MM.1S (cell line): ENCODE measurements at places on chromosomes 2 and 18.
A peak's percentile ranks its signal among the peaks of the same experiment; 100 is the strongest.

DNA sequence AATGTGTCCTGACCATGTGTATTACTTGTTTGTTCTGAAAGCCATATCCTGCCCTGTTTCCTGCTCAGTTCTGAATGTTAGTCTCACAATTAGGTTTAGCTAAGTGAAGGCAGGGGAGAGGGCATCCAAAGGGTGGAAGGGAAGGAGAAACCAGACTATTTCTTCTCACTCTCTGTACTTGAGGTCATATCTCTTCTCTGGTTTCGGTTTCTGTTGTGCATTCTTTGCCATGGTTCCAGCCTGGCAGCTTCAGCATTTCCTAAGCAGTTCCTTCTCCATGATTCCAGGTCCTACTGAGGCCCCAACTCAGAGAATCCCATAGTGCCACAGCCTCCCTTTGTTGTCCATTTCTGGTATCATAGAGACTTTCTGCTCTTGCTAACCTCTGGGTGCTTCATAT, 40.3 kb upstream of the HNMT start:
- DNase-seq, result peak; percentile 45

GRCh38 chr18:11520536-11520935, 88.9 kb upstream of the SLC35G4 start:
- DNase-seq, result no peak

- no peak for DNase-seq
Observed at GRCh38 chr2:10956006-10956790, 44.5 kb downstream of the KCNF1 start.

DNA sequence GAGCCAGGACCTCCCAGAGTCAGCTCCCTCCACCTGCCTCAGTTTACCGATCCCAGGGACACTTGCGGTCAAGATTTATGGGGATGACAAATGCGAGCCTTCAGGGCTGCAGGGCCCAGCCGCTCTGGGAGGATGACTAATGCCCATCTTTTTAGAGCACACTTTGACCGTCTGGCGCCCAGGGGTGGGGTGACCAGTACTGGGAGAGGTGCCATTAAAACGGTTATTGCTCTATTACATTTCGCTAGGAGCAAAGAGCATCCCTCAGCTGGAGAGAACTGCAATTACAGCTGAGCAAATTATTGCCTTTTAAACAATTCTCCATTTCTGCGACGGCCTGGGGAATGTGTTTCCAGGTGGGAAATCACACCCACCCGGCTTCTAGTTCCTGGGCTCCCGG, 42.6 kb upstream of the HPCAL1 start:
- no peak for DNase-seq

- DNase-seq, result no peak
Observed at GRCh38 chr2:144834998-144835633, 315.2 kb upstream of the ZEB2 start.

- DNase-seq, result no peak
Observed at GRCh38 chr2:160387558-160388262, 105.9 kb downstream of the RBMS1 start.

- no peak for DNase-seq
Observed at GRCh38 chr2:226420646-226421045, 379.0 kb downstream of the IRS1 start.

GRCh38 chr2:199261936-199262335, 195.8 kb downstream of the SATB2 start:
- no peak for DNase-seq

DNA sequence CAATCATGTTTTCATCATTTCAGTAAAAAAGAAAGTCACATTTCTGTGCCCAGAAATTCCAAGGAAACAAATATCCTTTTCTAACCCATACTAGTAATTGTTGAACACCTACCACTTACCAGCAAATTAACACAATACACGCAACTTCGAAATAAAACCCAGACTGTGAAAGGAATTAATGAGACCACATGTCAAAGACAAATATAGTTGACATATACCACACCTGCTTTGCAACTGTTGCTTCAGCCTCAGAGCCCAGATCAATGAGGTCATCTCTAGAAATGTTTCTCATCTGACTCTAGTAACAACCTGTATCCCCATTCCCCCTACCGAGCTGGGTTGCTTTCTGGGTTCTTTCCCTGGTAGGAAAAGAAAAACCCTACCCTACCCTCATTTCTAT, 52.6 kb downstream of the TRIP12 start:
- DNase-seq, result no peak

DNA sequence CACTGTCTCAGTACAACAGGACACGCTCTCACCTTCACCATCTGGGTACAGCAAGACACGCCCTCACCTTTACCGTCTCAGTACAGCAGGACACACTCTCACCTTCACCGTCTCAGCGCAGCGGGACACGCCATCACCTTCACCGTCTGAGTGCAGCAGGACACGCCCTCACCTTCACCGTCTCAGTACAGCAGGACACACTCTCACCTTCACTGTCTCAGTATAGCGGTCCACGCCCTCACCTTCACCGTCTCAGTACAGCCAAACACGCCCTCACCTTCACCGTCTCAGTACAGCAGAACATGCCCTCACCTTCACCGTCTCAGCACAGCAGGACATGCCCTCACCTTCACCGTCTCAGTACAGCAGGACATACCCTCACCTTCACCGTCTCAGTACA, 109.9 kb upstream of the CTDP1 start:
- no peak for DNase-seq

GRCh38 chr2:85681372-85681763, 12.8 kb upstream of the GNLY start:
- DNase-seq, result no peak

DNA sequence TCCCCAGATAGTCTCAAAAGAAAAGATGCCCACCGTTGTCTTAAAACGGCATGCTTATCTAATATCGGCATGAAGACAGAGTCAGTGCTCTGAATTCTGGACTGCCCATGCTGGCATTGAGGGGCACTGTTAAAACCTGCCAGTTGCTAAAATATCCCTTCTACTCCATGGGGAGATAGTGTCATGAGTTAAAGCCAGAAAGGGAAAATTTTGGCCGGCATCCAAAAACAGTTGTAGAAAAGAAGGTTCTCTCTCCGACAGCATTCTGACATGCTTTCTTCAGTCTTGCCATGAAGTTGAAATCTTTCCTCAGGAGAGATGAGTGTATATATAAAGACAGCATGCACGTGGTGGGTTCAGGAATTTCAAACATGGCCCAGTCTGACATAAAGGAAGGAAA, 401.3 kb upstream of the PIK3C3 start:
- no peak for DNase-seq

GRCh38 chr2:134718817-134719814, at the start of gene TMEM163:
Gene TMEM163, minus strand, starts transcription at chr2:134719000.
- peak; percentile 43 for DNase-seq

- no peak for DNase-seq
Observed at GRCh38 chr2:22536133-22536532, 848.8 kb upstream of the KLHL29 start.

DNA sequence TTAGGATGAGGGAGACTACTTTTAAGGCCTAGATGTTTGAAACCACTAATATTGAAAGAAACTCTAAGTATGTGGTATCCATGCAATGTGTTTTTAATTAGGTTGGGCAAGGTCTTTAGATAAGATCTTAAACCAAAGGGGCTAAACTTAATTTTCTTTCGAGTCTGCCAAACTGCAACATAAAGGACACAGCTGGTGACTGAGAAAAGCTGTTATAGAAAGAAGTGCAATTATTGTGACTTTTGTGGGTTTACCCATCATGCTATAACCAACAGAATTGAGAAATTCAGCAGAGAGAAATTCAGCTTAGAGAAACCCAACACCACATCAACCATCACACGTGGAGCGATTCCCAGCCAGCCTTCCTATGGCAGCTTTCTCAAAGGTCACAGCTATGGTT, 119.5 kb upstream of the LMAN1 start:
- DNase-seq, result no peak

DNA sequence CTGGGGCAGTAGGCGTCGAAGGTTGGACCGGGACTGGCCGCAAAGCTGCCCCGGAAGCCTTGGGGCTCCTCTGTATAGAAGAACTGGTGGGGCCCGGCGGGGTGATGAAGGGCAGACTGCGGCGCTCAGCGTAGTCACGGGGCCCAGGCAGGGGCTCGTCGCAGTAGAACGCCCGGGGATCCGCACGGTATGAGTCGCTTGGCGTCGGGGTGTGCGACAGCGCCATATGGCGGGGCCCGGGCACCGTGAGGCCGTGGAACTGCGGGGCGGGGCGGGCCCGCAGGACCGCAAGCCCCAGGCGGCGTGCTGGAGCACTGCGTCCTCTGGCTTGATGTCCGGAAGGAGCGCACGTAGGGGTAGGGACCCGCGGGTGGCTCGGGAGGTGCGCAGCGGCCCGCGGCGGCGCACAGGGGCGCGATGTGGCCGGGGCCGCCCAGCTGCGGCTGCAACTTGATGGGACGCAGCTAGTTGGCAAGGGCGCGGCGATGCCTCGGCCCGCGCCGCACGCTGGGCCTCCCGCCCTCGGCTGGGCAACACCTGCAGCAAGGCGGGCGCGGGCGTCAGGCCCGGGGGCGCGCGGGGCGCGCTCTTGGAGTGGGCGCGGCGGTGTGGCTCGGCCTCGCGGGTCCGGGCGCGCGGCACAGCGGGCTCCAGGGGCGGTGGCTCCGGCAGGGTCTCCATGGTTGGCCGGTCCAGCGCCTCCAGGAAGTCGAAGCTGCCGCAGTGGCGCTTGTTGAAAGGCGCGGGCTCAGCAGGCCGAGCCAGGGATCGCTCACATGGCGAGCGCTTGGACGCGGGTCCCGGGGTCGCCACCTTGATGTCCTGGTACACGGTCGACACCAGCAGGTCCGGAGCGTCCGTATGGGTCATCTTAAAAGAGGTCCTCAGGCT, 251.4 kb downstream of the ANKRD30B start:
- DNase-seq, result no peak

DNA sequence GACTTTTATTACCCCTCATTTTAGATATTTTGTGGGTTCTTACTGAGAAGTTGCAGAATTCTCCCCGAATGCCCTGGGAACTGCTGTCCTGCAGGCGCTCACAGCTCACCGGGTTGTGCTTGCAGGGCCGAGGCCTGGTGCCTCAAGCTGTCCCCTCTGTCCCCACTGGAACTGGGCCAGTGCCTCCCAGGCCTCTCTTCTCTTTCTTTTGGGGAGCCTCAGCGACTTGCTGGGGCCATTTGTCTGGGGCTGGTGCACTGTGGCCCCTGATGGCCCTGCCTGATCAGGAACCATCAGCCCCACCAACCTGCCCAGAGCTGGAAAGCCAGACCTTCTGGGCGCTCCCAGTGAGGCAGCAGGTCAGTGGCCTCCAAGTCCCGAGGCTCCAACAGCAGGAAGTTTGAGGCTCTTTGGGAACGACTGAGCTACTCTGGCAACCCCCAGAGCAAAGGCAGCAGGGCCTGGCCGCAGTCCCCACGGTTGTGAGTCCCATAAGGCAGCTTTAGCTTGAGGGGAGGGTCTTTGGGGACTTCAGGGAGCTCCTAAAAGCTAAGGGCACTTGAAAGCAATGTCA, 14.7 kb upstream of the NEU4 start:
- no peak for DNase-seq

DNA sequence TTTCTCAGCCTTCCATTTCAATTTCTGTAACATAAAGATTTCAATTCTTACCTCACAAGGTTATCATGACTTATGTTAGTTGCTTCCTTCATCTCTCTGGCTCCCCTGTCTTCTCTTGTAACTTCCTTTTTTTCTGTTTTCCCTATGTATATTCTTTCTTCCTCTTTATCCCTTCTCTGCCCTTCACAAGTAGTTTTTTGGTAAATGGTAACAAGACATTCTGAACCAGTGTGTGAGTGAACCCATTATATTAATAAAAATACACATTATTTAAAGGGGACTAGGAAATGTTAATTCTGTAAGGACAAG, 8.4 kb downstream of the ACSL3 start:
- DNase-seq, result no peak

DNA sequence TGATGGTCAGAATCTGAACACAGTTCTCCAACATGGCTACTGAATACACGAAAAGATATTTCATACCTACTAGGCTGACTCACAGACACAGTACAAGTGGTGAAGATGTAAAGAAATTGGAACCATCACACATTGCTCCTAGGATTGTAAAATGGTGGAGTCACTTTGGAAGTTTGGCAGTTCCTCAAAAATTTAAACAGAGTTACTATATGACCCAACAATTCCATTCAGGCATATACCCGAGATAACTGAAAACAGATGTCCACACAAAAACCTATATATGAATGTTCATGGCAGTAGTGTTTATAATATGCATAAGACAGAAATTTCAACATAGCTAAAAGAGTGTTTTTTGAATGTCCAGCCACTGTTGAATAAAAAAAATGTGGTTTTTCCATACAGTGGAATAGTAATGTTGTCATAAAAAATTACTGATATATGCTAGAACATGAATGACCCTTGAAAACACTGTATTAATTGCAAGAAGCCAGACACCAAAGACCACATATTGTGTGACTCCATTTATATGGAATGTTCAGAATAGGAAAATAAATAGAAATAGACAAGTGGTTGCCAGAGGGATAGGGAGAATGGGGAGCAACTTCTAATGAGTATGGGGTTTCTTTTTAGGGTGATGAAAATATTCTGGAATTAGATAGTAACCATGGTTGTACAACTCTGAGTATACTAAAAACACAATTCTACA, 10.1 kb downstream of the RMP24 start:
- DNase-seq, result no peak

DNA sequence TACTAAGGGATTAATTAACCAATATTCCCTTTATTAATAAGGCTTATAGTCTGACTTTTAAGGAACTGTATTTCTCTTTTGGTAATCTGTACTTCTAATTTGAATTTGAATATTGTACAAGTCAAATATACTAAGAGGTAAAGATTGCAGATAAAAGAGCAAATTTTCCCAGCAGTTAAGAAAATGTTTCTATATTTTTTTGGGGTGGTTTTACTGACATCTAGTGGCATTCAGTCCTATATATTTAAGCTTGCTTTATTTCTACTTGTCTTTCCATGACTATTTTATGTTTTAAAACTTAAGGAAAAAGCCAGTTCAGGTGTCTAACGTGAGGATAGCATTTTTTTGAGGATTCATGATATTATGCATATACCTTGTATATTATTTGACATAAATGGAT, 41.6 kb downstream of the TDRD15 start:
- DNase-seq, result peak; percentile 21

- DNase-seq, result no peak
Observed at GRCh38 chr2:148299616-148300015, 278.7 kb downstream of the MBD5 start.

GRCh38 chr2:41626936-41627335, 420.9 kb upstream of the PKDCC start:
- DNase-seq, result no peak

DNA sequence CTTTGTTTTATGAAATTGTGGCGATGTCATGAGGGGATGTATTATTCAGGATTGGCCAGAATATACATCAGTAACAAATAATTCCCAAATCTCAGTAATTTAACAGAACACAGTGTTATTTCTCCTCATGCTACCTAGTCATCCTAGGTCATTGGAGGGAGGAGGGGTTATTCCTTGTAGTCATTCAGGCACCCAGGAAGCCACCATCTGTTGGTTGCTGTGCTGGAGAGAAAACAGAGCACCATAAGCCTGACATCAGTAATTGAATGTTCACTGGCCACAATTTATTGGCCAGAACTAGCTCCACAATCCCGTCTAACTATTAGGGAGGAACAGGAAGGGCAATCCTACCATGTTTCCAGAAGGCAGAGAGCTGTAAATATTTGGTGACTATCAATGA, 303.5 kb upstream of the CELF4 start:
- no peak for DNase-seq

- no peak for DNase-seq
Observed at GRCh38 chr2:83240611-83241010, 1218.5 kb downstream of the SUCLG1 start.
